Astrocyte of the hippocampus (primary cell): ENCODE measurements at places on chromosomes 16 and 17.
A peak's percentile ranks its signal among the peaks of the same experiment; 100 is the strongest.

DNA sequence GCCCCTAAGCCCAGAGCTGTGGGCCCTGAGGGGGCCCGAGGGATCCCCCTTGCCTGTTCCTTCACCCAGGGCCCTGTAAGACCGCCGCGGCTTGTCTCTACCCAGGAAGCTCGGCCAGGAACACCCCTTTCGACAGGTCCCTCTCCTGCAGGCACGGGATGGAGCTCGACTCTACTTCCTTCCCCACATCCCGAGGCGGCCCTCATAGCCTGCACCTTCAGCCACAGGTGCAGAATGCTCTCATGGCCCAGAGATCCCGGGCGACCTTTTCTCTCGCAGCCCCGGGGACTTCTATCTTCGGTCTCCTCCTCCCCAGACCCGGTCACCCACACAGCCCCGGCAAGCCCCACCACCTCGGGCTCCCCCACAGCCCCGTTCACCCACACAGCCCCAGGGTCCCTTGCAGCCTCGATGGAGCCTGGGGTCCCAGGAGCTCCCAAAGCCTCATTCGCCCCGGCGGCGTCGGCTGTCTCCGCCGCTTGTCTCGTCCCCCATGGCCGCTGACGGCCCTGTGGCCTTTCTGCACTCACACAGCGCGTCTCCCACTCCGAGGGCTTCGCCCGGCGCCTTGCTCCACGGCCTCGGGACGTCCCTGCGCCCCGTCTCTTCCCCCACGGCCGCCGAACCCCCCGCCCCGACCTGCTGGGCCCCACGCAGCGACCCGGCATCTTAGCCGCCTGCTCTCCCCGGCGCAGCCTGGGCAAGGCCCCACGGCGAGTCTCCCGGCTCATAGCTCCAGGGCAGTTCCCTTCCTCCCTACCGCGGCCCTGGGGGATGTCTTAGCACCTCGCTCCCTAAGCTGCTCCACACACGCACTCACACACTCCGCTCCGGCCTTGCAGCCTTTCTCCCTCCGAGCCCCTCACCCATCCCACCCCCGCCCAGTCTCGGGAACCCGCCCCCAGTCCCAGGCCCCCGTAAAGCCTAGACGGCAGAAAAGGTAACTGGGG, 650 bp downstream of the KIAA0753 start:
- peak; percentile 74 for DNase-seq

DNA sequence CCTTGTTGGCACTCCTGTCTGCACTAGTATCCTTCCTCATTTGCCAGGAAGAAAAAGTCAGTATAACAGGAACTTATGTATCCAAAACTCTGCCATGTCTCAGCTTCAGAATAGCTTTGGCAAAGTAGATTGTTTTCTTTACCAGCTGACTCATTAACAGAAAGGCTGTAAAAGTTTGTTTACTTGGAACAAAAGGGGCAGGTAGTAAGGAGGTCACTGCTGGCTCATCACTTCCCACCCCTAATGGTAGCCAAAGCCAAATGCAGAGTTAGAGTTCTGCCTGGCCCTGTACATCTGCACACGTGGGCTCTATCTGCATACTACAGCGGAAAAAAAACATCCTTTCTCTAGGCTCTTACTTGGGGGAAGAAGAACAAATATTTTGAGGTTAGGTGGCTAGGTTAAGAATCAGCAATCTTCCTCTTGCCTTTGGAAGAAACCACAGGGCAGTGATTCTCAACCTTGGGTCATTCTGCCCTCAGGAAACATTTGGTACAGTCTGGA, 90.9 kb upstream of the BCAR1 start:
- peak; percentile 65 for DNase-seq

GRCh38 chr16:88651276-88651988, 579 bp upstream of the CYBA start:
- DNase-seq = peak; percentile 25

DNA sequence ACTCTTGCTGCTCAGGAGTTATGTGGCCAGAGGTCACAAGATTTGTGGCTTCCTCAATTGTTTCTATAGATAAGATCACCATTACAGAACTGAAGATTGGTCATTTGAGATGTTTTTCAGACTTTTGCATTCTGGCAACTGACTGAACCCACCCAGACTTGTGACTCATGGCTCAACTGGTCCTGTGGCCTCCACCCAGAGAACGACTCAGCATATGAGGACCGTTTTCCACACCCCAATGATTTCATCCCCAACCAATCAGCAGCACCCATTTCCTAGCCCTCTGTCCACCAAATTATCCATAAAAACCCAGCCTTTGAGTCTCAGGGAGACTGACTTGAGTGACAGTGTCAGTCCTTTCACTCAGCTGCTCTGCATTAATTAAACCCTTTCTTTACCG, 143.2 kb upstream of the ASIC2 start:
- DNase-seq = peak; percentile 34

GRCh38 chr16:10501016-10501607, 79.3 kb downstream of the EMP2 start:
- no peak for DNase-seq

DNA sequence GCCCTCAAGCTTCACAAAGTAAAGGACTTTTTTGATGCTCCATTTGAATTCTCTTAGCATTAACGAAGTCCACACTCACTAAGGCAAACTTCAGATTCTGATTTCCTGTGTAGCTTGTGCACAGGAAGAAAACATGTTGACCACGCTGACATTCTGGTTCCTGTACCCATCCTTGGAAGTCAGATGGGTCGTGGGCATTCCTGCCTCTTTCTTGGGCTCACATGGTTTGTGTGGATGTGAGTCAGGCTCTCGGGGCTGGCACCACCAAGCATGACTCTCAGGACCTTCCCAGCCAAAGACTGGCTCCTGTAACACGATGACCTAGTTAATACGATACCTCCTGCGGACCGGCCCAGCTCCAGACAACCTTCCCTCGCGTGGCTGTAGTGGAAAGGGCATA, 32.8 kb downstream of the ARSG start:
- DNase-seq = no peak

DNA sequence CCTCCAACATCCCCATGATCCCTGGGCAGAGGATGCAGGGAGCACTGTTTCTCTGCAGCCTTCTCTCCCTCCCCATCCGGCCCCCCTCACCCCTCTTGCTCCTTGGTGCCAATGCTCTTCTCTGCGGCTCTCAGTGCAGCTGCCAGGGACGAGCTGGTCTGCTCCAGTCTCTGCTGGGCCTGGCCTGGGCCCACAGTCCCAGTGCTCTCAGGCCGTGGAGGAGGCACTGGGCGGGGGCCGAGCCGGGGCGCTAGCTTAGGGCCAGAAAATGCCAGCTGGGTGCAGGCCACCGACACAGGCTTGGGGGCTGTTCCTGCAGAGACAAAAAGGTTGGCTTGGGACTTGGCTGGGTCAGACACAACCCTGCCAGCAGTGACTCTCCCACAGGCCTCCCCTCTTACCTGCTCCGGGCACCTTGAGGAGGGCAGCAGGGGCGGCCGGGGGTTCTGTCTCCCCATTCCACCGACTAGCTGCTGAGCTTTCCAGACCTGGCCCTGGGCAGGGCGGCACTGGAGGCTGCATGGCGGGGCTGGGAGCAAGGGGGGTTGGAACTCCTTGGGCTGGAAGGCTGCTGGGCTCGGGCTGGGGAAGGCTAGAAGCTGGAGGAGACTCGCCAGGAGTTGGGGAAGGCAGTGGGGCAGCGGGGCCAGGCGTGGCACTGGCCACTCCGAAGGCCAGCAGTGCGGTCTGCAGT, 13.8 kb downstream of the CASKIN2 start:
- DNase-seq = no peak

DNA sequence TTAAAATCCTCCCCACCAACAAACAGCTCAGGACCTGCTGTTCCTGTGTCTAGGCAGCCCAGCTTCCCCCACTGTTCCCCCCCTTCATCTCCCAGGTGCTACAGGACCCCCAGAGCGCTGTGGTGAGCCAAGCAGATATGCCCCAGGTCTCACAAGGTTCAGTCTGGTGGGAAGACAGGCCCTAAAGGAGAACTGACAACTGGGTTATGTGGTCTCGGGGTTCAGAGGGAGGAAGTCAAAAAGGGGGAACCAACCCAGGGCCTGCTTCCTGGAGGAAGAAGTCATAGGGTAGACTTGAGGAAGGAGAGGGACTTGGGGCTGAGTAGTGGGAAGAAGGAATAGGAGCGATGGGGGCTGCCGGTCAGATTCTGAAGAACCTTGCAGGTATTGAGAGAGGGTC, 2.6 kb downstream of the RIPOR1 start:
- DNase-seq = no peak

DNA sequence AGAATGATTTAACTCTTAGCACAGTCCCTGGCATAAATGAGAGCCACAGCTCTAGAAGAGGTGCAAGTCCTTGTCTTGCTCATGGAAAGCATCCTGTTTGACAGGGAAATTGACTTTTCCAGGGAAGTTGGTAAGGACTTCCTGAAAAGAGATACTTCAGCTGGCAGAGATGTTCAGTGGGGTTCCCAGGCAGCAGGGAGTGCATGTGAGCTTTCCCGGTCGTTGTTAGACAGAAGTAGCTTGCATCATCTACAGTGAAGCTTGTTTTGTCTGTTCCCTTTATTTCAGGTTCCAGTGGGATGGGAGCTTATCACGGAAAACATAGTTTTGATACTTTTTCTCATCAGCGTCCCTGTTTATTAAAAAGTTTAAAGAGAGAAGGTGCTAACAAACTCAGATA, 22.9 kb downstream of the ALDH3A2 start:
- DNase-seq = no peak

DNA sequence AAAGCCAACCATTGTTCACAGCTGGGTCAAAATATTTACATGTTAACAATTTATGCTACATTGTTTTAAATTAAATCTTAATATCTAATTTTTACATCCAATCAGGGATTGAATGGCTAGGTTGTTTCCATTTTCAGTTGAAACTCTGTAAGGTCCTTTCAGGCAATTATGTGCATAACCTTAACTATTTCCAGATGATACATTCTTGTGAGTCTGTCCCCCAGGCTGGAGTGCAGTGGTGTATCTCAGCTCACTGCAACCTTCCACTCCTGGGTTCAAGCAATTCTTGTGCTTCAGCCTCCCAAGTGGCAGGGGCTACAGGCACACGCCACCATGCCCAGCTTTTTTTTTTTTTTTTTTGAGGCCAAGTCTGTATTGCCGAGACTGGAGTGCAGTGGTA, 10.4 kb downstream of the CDC42EP4 start:
- no peak for DNase-seq

DNA sequence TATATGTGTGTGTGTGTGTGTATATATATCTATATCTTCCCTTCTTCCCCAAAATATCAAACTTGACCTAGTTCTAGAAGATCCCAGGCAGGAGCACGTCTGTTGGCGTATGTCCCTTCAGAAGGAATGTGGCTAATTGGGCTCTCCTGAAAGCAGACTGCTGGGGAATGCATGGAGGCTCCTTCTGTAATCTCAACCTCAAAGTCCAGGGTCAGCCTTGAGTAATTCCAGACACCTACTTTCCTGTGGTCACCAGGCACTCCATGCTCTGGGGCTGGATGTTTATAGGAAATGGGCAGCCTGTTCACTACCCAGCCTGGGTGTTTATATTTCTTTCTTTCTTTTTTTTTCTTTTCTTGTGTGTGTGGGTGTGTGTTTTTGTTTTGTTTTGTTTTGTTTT, 13.4 kb downstream of the BCO1 start:
- DNase-seq = peak; percentile 89

- DNase-seq = no peak
Observed at GRCh38 chr16:59522826-59523225, 788.7 kb upstream of the GOT2 start.

DNA sequence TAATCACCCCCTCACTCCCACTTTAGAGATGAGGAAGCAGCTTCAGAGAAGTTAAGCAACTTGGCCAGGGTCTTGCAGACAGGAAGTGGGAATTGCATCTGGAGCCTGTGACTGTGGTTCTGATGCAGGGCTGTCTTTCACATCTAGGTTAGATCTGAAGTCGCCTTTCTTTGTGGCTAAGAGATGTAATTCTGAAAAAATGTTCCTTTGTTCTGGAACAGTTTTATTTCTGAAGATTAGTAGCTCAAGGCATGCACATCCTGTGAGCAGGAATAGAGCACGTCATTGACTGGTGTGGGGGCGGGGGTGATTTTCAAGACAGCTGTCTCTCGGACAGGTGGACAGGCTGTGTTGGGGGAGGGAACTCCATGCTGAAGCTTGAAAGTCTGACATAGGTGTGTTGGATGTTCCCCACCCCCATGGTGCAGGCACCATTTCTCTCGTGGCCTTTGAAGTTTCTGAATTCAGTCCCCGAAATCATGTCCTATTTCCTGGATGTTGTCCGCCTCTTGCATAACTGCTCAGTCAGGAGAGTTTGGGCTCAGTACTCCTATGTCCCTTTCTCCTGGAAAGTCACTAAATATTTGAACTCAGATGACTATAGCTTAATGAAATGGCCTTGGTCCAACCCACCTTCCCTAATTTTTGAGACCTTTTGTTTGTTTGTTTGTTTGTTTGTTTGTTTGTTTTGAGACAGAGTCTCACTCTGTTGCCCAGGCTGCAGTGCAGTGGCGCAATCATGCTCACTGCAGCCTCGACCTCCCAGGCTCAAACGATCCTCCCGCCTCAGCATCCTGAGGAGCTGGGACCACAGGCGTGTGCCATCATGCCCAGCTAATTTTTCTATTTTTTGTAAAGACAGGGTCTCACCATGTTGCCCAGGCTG, 21.0 kb upstream of the HERPUD1 start:
- peak; percentile 71 for DNase-seq

DNA sequence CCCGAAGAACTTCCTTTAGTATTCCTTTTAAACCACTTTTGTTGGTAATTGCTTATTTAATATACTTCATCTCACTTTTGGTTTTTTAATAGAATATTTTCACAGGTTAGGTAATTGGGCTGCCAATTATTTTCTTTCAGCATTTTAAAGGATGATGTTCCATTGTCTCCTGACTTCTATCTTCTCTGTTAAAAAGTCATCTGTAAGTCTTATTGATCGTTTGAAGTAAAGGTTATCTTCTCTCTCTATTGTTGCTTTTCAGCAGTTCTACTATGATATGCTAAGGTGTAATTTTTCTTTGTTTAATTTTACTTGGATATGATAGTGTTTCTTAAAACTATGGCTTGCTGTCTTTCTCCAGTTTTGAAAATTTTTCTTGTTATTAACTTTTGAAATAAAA, 307.5 kb downstream of the MAP2K4 start:
- no peak for DNase-seq

GRCh38 chr17:77327181-77327565, 186.4 kb downstream of the SEC14L1 start:
- no peak for DNase-seq

- no peak for DNase-seq
Observed at GRCh38 chr17:76243826-76244679, 3.8 kb upstream of the RNF157 start.

- DNase-seq = no peak
Observed at GRCh38 chr16:66594739-66595138, 9.8 kb upstream of the CMTM3 start.
